ENCODE measurements at places on chromosomes 5 and 9. TPM values are rescaled to one million over a fixed set of nuclear protein-coding genes. Genes with fewer than 3 reads are reported as not detected.

The QRFP gene
- not detected for total RNA-seq

The GMCL2 gene
- total RNA-seq: not detected

DNA sequence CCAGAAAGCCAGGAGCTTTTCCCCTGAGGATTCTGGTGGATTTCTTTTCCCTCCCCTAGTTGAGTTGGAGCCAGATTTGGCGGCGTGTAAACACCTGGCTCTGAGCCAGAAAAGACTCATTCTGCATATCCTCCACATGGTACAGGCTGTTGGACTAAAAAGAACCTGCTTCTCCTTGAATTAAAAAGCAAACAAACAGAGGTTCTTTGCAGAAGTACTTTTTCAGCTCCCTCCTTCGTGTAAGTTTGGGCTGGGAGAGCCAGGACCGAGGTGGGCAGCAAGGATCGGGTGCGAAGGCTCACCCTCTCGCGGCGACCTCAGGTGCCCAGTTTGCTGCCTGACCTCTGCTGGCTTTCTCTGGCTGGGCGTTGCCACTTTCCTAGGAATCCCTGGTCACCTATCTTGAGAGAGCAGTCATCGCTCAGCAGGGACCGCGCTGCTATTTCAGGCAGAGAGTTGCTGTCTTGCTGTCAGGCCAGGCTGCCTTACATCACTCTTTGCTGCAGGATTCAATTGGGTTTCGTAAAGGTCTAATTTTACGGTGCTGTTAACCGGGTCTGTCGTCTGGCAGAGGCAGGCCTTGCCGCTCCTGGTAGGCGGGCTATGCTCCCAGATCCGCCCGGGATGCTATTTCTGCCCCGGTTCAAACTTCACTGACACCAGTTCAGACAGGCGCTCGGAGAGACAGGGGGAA is 3.2 kb downstream of the PAPPA start:
- H3K27ac ChIP-seq: peak overlapping the region; percentile 26
- H3K27me3 ChIP-seq: peaks cover 10% of the 10 kb centered on the region
- H3K4me3 ChIP-seq: peak overlapping the region; percentile 39

The MYO10 gene
- 7.4 TPM for total RNA-seq

The IFNK gene
- total RNA-seq: not detected

The PCDHGB3 gene
- total RNA-seq: 2.4 TPM

DNA sequence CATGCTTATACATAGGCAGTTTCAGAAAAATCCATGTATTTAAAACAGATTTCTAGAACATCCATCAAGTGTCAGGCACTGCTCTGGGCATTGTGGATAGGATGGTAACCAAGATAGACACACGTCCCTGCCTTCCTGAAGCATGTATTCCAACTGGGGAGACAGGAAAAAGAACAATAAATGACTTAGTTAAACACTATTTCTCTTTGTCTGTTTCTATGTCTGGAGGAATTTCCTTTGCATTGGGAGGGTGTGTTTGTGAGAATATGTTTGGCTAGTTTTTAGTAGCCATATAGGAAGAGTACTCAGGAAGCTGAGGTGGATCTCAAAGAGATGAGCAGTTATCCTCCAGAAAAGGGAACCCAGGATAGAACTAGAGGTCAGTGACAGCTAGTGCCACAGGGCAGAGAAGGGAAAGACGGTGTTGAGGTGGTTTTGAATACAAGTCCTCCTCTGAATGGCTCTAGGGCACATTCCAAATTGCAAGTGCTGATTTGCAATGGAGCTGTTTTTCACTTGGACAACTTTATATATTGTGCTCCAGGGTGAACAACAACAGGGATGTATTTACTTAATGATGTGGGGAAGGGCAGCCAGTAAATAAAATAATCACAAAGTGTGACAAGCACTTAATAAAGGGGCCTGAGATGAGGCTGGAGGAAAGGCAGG is 144.7 kb upstream of the SHB start:
- H3K36me3 ChIP-seq: no peaks in the 10 kb centered on the region
- no peaks in the 10 kb centered on the region for H3K27me3 ChIP-seq
- no peak overlapping the region for H3K4me3 ChIP-seq
- no peaks in the 10 kb centered on the region for H3K4me1 ChIP-seq
- H3K27ac ChIP-seq: no peak overlapping the region
- no peak for DNase-seq

The CCL21 gene
- total RNA-seq: 23.1 TPM

- no peak overlapping the region for H3K27ac ChIP-seq
- H3K36me3 ChIP-seq: no peaks in the 10 kb centered on the region
- H3K27me3 ChIP-seq: no peaks in the 10 kb centered on the region
These were observed 54.7 kb downstream of the ANGPTL2 start for GRCh38 chr9:127067603-127068220.

DNA sequence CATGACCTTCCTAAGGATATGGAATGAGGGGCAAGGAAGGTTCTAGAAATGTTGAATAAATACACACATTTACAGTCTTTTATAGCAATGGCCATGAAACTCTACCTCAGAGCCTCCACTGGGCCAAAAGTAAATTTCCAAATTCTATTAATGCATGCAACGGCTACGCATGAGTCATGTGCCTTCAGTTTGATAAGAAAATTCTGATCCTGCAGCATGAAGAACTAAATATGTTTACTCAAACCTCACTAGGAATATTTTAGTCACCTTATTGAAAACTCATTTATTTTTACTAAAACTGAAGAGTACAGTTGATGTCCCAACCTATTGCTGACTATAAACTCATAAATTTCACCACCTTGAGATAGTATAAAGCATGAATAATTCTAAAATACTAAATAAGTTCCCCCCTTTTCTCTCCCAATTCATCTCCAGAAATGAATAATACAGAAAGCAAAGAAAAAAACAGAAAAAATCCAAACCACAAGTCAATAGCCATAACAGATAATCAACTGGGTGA is 92.4 kb downstream of the GNAQ start:
- H3K27ac ChIP-seq: no peak overlapping the region
- H3K36me3 ChIP-seq: no peaks in the 10 kb centered on the region
- no peak overlapping the region for H3K4me3 ChIP-seq
- peaks cover 7% of the 10 kb centered on the region for H3K4me1 ChIP-seq

GRCh38 chr9:16341177-16341576 is 529.3 kb downstream of the BNC2 start:
- no peak overlapping the region for H3K27ac ChIP-seq
- H3K36me3 ChIP-seq: no peaks in the 10 kb centered on the region
- H3K27me3 ChIP-seq: no peaks in the 10 kb centered on the region
- H3K4me1 ChIP-seq: peaks cover 7% of the 10 kb centered on the region
- no peak for DNase-seq

DNA sequence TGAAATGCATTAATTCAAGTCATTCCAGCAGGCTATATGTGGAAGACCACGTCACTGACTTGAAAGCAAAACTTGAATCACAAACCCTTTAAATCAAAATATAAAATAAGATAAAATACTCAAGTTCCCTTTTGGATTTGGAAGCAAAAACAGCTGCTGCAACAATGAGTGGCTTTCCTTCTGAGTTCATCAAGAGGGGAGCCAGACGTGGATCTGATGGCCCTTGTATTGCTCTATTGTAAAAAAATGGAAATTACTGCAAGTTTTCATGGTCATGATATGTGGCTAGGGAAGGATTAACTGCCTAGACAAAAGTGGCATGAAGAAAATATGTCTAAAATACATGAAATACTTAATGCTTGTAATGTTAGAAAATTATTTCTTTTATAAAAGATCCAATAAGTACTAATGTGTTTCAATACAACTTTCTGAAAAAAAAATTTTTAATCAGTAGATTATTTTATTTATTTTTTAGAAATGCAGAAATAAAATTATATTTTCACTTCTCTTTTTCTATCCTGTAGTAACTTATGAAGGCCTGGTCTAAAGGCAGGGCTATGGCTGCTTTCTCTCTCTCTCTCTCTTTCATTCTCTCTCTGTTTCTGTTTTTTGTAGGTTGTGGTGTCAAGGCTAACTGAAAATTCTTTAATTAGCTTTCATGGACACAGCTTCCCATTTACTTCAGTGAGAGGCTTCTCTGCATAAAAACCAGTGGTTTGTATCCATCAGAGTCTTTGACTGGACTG is 24.0 kb downstream of the LIX1 start:
- DNase-seq: no peak
- H3K27me3 ChIP-seq: no peaks in the 10 kb centered on the region
- no peaks in the 10 kb centered on the region for H3K4me1 ChIP-seq
- H3K4me3 ChIP-seq: no peak overlapping the region
- no peak overlapping the region for H3K27ac ChIP-seq
- no peaks in the 10 kb centered on the region for H3K36me3 ChIP-seq

- H3K4me3 ChIP-seq: no peak overlapping the region
- no peaks in the 10 kb centered on the region for H3K4me1 ChIP-seq
These were observed 345.1 kb downstream of the SPATA31D1 start for GRCh38 chr9:82333671-82334070.

GRCh38 chr5:95285409-95285755 is 488 bp upstream of the MCTP1 start:
- H3K27me3 ChIP-seq: peaks cover 31% of the 10 kb centered on the region
- peaks cover 7% of the 10 kb centered on the region for H3K4me1 ChIP-seq
- H3K27ac ChIP-seq: no peak overlapping the region

- H3K36me3 ChIP-seq: no peaks in the 10 kb centered on the region
- peaks cover 9% of the 10 kb centered on the region for H3K4me1 ChIP-seq
- H3K27me3 ChIP-seq: no peaks in the 10 kb centered on the region
- DNase-seq: no peak
- no peak overlapping the region for H3K27ac ChIP-seq
These were observed 198.8 kb upstream of the EFNA5 start for GRCh38 chr5:107869438-107870115.

GRCh38 chr5:662751-663435 is 30.3 kb downstream of the TPPP start:
- H3K4me3 ChIP-seq: no peak overlapping the region
- DNase-seq: no peak
- no peak overlapping the region for H3K27ac ChIP-seq
- H3K4me1 ChIP-seq: no peaks in the 10 kb centered on the region

DNA sequence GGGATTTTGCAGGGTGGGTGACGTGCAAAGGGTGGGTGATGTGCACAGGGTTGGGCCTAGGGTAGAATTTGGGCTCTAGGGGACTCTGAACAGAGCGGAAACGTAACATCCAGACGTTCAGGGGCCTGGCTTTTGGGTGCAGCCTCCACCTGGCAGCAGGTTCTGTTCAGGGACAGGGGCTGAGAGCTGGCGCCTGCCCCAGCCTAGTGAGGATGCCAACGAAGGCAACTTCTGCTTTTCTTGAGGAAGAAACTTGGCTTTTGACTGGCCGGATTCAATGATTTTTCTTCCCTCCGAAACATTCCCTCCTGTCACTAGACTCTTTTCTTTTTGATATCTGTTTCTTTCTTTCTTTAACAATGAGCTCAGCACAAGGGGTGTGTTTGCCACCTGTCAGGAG is 38.6 kb upstream of the SLC6A19 start:
- H3K4me3 ChIP-seq: no peak overlapping the region
- no peak overlapping the region for H3K27ac ChIP-seq
- no peaks in the 10 kb centered on the region for H3K27me3 ChIP-seq
- DNase-seq: no peak
- peaks cover 10% of the 10 kb centered on the region for H3K4me1 ChIP-seq

DNA sequence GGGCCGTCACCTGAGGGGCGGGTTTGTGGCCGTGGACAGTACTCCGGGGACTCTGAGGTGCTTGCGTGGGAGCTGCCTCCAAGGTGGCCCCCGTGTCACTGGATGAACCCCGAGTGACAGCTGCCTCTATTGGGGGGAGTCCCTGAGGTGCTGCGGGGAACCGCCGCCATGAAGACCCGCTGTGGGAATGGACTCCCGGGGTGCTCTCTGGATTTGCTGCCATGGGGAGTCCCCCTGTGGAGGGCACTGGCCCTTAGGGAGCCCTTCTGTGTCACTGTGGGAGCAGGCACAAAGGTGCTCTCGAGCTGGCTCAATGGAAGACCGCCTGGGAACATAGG is 100.2 kb upstream of the CCL21 start:
- H3K27ac ChIP-seq: no peak overlapping the region
- no peaks in the 10 kb centered on the region for H3K4me1 ChIP-seq
- H3K36me3 ChIP-seq: no peaks in the 10 kb centered on the region
- H3K27me3 ChIP-seq: peaks cover 12% of the 10 kb centered on the region
- H3K4me3 ChIP-seq: no peak overlapping the region
- DNase-seq: no peak

- no peak overlapping the region for H3K4me3 ChIP-seq
- no peaks in the 10 kb centered on the region for H3K27me3 ChIP-seq
- DNase-seq: no peak
- H3K36me3 ChIP-seq: peaks cover 26% of the 10 kb centered on the region
- no peak overlapping the region for H3K27ac ChIP-seq
- peaks cover 4% of the 10 kb centered on the region for H3K4me1 ChIP-seq
These were observed 13.4 kb upstream of the LTC4S start for GRCh38 chr5:179780362-179780761.
